ENCODE measurements at places on chromosomes 3 and 15. TPM values are rescaled to one million over a fixed set of nuclear protein-coding genes. Genes with fewer than 3 reads are reported as not detected.

Gene FBXO40
- not detected for total RNA-seq

GRCh38 chr15:75578173-75578947, 755 bp downstream of the PTPN9 start:
- H3K27me3 ChIP-seq, result no peaks in the 10 kb centered on the region
- H3K36me3 ChIP-seq, result peaks cover 2% of the 10 kb centered on the region
- H3K4me1 ChIP-seq, result peaks cover 17% of the 10 kb centered on the region
- H3K4me3 ChIP-seq, result peak overlapping the region; percentile 93
- DNase-seq, result peak; percentile 24

DNA sequence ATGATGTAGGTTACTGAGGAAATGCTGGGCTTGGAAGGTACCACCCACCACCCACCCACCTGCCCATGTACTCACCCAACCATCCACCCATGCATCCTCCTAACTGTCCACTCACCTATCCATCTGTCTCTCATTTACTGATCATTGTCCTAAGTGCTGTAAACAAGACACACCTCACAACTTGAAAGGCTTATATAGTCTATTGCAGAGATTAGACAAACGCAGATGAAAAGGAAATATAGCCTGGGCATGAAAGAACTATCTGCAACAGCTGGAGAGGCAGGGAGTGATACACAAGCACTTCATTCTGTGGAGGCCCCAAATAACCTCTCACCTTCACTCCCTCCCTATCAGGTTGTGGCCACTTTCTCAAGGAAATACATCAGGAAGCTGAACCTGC, 54.0 kb downstream of the DAPK2 start:
- H3K4me1 ChIP-seq, result peaks cover 2% of the 10 kb centered on the region
- DNase-seq, result no peak
- no peak overlapping the region for H3K4me3 ChIP-seq
- no peaks in the 10 kb centered on the region for H3K27me3 ChIP-seq

Gene ITGA11
- total RNA-seq, result not detected

GRCh38 chr3:49937090-49937489, 2.9 kb upstream of the RBM6 start:
- no peak overlapping the region for H3K27ac ChIP-seq
- no peak for DNase-seq

DNA sequence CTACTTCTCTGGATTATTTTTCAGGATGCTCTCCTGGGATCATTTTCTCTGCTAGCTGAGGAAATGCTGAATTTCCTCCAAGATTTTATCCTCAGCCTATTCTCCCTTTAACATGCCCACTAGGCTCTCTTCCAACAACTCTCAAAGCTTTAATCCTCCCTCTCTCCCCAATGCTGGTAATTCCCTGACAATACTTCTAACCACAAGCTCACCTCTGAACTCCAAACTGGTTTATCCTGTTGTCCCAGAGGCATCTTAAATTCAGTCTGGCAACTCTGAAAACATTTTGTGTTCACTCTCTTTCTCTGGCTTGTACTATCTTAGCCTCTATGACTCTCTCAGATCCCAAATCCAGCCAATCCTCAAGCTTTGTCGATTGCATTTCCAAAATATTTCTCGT, 490.3 kb downstream of the MECOM start:
- no peak overlapping the region for H3K4me3 ChIP-seq
- no peak for DNase-seq
- peaks cover 9% of the 10 kb centered on the region for H3K36me3 ChIP-seq
- H3K27ac ChIP-seq, result peak overlapping the region; percentile 63

GRCh38 chr3:184773283-184774186, 38.4 kb upstream of the VPS8 start:
- H3K36me3 ChIP-seq, result no peaks in the 10 kb centered on the region
- H3K27me3 ChIP-seq, result peaks cover 58% of the 10 kb centered on the region
- H3K4me1 ChIP-seq, result peaks cover 5% of the 10 kb centered on the region
- no peak for DNase-seq
- H3K4me3 ChIP-seq, result no peak overlapping the region

Gene ARHGAP11A
- 30.1 TPM for total RNA-seq

Gene SH2D7
- total RNA-seq, result not detected
